ENCODE measurements at places on chromosomes 13 and 19.

DNA sequence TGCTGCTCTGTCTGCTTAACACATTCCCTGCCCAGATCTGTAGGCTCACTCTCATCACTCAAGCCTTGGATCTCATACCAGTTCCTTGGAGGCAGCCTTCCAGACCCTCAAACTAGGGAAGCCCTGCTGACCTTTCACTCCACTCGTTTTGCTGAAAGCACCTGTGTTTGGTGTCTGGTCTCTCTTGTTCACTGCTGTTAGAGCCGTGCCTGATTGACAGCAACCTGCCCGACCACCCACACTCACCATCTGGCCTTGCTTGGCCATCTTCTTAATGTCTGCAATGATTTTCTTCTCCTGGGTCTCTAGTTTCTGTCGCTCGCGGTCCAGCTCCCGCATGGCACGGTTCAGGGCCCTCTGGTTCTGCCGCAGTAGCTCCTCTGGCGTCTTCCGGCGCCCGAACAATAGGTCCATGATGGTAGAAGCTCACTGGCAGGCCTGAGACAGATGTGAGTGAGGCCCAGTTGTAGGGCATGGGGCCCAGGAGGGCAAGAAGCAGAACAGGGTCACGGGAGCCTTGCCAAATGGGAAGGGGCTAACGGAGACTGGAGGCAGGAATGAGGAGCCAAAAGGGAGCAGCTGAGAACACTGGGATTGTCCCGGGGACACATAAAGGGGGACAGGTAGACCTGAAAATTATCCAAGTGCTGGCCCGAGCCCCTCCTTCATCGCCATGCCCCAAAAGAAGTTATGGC is 959 bp downstream of the CHMP2A start:
- DNase-seq, result no peak

- DNase-seq, result no peak
Measured at GRCh38 chr19:294341-294945, 3.2 kb upstream of the PLPP2 start.

GRCh38 chr13:52925775-52926285 is 77.4 kb upstream of the PCDH8 start:
- no peak for DNase-seq

GRCh38 chr13:45830121-45830520 is 21.4 kb downstream of the SIAH3 start:
- DNase-seq, result no peak

GRCh38 chr13:76723551-76724232 is 162.5 kb downstream of the KCTD12 start:
- peak; percentile 96 for DNase-seq

- DNase-seq, result peak; percentile 38
Measured at GRCh38 chr19:46818812-46819211, 30.4 kb upstream of the SLC1A5 start.

GRCh38 chr13:93226065-93226622 is 463 bp upstream of the GPC6 start:
- no peak for DNase-seq

DNA sequence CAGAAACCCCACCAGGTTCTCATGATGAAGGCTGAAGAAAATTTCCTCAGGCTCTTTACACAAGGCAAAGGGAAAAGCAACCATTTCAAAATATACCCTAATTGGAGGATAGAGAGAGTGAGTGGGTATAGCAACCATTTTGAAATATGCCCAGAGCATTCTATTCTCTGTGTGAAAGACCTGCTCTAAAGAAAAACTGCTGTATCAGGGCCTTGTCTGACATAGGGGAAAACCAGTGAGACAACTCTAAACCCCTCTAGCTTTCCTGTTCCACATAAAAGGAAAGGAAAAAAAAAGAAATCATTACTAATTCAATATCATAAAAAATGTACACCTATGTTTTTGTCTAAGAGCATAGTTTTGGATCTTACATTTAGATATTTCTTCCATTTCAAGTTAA is 42.3 kb downstream of the TPTE2 start:
- no peak for DNase-seq

GRCh38 chr19:43532571-43532961 is 422 bp upstream of the ZNF575 start:
- DNase-seq, result peak; percentile 31

Measured in fibroblast of the aortic adventitia (primary cell).